ENCODE measurements at places on chromosomes 16 and 17.

GRCh38 chr17:71287071-71287823 is 833.6 kb upstream of the SOX9 start:
- DNase-seq, result no peak

DNA sequence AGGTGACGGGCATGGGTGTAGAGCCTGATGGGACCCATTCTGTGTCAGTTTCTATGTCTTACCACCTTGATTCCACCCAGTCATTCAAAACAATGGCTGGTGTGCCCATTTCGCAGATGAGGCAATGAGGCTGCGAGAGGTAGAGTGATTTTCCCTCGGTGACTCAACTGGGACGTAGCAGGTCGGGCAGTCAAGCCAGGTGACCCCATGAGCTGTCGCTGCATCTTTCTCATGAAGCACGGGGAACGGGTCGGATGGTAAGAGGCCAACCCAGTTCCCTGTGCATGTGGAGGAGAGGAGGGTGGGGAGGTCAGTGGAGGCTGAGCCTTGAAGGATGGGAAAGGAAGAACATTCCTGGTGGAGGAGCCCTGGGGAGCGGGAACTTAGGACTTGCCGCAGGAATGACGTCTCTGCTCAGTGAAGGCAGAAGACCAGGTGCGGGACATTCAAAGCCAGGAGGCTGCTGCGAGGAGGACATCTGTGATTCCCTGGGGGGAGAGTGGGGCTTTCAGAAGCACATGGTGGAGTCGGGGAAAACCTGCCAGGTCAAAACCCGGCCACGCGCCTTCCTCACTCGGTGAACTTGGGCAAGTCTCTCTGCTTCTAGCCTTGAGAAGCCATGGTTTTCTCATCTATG is 1.1 kb downstream of the IL21R start:
- DNase-seq, result no peak

DNA sequence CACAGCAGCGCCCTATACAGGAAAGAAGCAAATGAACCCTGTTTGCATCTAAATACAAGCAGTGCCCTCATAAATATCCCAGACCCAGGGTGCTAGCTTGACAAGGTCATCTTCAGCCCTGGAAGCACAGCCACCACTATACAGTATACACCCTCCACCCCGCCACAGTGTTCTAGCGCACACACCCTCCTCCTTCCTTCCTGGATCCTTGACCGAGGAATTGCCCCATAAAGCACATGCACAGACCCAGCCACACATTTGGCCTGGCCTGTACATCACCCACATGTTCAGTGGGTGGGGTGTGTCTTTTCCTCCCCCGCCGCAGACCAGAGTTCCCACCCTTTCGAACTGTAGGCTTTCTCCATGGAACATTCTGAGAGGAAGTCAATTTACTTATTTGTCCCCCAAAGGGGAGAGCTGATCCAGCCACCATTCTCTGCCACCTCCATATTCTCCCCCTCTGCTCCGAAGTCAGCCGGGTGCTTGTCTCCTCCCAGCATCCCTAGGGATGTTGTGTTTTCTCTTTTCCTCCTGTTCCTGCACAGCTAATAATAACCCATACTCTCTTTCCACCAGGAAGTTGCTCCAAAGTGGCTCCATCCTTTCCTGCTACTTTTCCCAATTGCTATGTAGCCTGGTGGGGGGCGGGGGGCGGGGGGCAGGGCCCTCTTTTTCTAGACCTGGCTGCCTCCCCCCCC is 6.6 kb downstream of the ABI3 start:
- DNase-seq, result no peak

DNA sequence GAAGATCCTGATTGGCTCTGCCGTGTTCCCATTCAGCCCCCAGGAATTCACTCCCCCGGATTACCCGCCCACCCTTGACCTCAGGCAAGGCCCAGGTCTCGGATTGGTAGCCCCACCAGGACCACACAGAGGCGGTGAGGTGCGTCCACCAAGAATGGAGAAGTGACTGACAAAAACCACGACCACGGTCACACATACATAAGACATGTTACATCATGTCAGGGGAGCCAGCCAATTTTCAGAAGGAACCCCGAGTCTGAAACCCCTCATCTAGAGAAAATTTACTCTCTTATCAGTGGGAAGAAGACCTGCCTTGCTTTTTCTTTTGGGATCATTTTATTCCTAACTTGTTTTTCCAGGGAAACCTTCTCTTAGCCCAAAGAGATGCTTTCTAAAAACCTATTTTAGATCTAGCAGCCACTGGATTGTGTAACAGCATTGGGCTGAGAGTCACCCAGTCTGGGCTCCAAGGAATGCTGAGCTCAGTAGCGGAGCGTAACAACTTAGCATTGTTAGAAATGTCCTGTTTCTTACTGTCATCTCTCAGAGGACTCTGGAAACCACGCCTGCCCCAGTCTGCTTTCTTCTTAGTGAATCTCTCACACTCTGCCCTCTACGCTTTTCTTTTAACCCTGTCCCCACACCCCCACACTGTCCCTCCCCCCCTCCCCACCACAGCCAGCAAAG is 164.1 kb downstream of the CMIP start:
- DNase-seq, result no peak

- DNase-seq, result no peak
These were observed 15.0 kb downstream of the RAB40B start for GRCh38 chr17:82683534-82683933.

- no peak for DNase-seq
These were observed 7.3 kb downstream of the FLII start for GRCh38 chr17:18251204-18251603.

DNA sequence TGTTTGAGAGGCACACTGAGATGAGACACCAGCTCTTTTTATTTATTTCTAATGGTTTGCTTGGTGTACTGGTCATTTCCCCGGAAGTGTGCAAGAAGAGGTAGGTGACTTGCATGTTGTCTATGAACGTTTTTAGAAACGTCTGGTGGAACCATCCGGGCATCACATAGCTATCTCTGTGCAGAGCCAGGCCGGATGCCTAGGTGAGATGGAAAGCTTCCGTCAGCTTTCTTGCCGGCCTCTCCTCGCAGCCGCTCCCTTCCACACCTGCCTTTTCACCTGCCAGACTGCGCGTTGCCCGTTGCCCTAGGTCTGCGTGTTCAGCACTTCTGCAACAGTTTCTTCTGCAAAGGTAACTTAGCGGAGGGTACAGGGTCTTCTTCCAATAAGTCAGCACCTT is 416.0 kb downstream of the WWOX start:
- no peak for DNase-seq

- DNase-seq, result no peak
These were observed 550.4 kb downstream of the TOX3 start for GRCh38 chr16:51996516-51996915.

DNA sequence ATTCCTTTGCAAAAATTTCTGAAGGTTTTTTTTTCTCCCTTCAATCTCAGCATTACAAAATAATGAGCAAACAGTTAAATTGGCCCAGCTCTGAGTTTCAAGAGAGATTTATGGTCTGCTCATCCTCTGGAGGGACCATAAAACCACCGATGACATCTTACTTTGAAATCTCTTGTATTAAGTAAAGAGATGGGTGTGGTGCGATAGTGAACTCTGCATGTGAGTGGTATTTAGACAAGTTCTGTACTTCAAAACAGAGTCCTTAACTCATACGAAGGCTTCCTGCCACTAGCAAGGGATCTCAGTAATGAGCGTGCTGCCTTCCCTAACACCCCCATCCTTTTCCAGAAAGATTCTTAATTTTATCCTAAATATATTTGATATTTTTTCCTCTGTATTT is 2.1 kb downstream of the FAM20A start:
- no peak for DNase-seq

- DNase-seq, result no peak
These were observed 14.7 kb downstream of the TBX2 start for GRCh38 chr17:61414141-61414935.

DNA sequence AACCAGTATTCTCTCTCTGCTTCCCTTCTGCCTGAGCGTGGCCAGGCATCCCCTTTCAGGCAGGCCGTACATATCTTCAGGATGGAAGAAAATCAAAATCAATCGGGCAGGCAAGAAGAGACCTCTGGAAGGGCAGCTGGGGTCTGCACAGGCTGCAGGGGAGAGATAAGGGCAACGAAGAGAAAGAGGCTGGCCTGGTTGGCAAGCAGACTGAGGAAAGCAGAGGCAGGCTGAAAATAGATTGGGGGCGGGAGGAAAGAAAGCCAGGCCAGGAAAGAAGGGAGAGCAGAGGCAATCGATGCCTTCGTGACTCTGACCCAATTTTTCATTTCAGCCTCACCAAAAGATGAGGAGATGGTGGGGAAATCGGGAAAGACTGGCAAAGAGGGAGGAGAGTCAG is 18.1 kb downstream of the PIPOX start:
- no peak for DNase-seq

DNA sequence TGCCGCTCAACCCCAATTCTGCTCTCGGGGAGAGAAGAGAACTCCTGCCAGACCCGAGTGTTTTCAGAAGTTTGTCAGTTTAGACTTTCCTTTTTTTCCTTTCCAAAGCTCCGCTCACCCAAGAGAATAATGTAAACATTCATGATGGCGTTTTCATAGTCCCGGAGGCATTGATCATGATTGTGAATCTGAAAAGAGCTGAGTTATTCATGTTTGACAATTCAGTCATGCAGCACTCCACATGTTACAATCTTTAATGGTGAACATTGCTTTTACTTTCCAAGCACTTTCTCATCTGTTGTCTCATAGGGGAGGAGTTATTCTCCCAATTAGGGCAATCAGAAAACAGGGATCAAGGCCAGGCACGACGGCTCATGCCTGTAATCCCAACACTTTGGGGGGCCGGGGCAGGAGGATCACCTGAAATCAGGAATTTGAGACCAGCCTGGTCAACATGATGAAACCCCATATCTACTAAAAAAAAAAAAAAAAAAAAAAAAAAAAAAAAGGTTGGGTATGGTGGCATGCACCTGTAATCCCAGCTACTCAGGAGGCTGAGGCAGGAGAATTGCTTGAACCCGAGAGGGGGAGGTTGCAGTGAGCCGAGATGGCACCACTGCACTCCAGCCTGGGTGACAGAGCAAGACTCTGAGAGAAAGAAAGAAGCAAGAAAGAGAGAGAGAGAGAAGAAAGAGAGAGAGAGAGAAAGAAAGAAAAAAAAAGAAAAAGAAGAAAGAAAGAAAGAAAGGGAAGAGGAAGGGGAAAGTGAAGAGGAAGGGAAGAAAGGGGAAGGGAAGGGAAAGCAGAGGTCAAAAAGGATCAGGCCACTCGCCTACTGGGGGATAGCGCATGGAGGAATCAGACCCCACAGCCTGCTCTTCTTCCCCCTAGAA is 70.0 kb upstream of the TNRC6C start:
- no peak for DNase-seq

DNA sequence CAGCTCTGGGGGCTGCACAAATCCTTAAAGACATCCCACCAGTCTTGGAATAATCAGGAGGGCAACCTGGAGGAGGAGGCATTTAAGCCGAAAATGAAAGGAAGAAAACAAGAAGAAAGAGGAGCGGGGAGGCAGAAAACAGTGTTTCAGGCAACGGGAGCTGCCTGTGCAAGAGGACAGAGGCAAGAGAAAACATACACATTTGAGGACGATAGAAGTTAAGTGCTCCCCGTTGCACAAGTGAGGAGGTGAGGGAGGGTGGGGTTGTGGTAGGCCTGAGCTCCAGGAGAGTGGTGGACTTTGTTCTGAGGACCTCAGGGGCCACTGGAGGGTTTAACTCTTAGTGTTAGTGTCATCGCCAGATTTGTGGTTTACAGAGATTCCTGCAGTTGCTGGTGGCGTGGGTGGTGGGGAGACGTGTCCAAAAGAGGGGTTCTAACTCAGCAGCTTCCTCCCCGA is 27.6 kb upstream of the CIBAR2 start:
- no peak for DNase-seq

DNA sequence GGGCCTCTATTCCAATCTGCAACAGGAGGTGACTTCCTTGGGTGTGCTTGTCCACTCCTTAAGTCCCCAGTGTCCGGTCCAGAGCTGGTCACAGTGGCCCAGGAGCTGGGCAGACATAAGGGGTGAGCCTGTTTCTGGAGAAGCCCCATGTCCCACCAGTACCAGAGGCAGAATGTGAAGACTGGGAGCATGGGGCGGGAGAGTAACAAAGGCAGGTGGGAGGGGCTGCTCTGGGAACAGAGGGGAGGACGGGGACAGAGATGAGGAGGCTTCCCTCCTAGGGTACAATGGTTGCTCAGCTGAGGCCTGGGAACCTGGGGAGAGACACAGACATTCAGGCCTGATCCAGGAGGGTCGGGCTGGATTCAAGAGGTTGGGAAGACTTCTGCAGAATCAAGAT is 323.3 kb upstream of the TNRC6C start:
- no peak for DNase-seq

GRCh38 chr17:48816774-48817590 is at the start of gene TTLL6:
TSS of gene TTLL6 (minus strand) at chr17:48817229. CDS start at chr17:48817072, 157 bp downstream.
- DNase-seq, result peak; percentile 41

GRCh38 chr17:266701-267667 is 85.5 kb upstream of the DOC2B start:
- no peak for DNase-seq

- DNase-seq, result no peak
These were observed 5.1 kb downstream of the CYB5D1 start for GRCh38 chr17:7862692-7863437.

- DNase-seq, result no peak
These were observed 358.1 kb downstream of the KCNJ2 start for GRCh38 chr17:70527364-70527888.

GRCh38 chr17:13055131-13055530 is 37.3 kb upstream of the ELAC2 start:
- no peak for DNase-seq

- no peak for DNase-seq
These were observed 176.0 kb upstream of the RPL38 start for GRCh38 chr17:74027444-74027843.

GRCh38 chr17:44587339-44587738 is 30.1 kb downstream of the FZD2 start:
- no peak for DNase-seq

- DNase-seq, result no peak
These were observed 191.1 kb downstream of the C16orf78 start for GRCh38 chr16:49564496-49565229.

DNA sequence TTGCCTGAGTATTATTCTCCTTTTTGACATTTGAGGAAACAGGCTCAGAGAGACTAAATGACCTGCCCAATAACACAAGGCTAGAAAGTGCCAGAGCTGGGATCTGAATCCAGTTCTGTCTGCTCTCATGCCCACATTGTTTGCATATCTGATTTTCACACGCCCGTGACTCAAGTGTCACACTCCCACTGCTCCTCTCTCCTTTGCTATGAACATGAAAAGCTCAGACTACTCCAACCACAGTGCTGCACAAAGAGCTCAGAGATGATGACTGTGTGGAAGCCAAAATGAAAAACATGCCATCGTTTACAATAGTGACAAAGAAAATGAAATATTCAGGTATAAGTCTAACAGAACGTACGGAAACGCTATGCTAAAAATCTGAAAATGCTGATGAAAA is 107.9 kb downstream of the SMG6 start:
- peak; percentile 50 for DNase-seq

DNA sequence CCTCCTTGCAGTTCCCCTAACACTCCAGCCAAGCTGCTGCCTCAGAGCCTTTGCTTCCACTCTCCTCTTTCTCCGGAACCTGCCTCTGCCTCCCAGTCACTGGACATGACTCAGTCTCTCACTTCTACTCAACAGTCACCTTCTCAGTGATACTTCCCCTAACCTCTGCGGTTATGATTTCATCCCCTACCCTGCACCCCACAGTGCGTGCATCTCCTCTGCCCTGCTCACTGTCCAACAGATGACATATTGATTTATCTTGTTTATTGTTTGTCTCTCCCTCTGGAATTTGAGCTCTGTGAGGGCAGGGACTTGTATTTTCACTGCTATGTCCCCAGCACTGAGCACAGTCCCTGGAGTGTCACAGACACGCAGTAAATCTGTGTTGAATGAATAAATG is 100.7 kb downstream of the CYLD start:
- peak; percentile 9 for DNase-seq

Data from stimulated activated CD4-positive, alpha-beta T cell treated with anti-CD3 and anti-CD28 coated beads, TNF-alpha, amount 100 ng/mL, for 48 hours (primary cell).